ENCODE measurements at places on chromosomes 3 and 15.

DNA sequence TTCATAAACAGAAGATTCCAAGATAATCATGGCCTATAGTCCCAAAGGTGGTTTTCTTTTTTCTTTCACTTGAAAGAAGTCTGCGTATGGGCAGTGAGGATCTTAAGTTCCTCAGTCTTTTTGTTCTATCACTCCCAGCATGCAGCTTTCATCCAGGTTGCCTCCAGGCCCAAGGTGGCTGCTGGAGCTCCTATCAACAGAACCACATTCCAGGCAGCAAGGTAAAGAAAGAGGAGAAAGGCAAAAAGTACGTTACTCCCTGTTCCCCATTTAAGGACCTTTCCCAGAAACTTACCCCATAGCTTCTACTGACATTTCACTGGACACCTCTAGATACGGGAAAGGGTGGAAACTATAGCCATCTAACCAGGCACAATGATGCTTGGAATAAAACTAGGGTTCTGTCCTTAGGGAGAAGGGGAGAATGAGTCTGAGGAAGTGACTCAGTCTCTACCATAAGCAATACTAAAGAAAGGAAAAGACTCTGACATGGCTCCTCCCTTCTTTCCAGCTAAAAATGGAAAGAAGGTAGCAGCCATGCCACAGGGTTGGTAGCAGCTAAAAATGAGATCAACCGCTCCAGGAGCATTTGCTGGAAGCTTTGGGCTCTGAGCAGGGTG is 313.9 kb upstream of the NR2E3 start:
- no peak for DNase-seq

DNA sequence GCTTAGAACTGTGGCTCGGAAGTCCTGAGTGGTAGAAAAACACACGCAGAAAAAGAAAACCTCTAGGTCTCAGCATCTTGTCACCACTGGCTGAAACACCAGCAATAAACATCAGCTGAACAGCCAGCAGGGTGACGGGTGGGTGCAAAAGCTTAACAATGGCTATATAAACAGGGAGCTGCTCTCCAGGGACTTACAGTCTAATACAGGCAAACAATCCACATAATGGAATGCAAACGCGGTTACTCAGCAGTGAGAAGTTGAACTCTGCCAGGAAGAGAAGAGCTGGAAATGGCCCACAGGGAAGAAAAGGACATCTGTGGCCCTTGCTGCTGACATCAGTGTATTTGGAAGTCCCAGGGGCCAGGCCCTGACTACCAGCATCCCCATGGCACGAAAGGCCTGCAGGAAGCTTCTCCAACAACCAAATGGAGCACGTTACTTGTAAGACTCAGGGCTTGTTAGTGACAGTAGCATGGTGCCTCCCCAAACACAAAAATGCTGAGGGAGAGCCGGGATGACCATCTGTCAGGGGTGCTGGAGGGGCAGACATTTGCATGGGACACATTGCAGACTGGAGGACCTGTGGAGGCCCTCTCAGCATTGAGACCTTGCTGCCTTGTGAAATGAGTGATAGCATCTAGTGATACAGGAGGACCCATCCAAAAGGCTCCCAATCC is 3.0 kb downstream of the HEG1 start:
- no peak for DNase-seq

DNA sequence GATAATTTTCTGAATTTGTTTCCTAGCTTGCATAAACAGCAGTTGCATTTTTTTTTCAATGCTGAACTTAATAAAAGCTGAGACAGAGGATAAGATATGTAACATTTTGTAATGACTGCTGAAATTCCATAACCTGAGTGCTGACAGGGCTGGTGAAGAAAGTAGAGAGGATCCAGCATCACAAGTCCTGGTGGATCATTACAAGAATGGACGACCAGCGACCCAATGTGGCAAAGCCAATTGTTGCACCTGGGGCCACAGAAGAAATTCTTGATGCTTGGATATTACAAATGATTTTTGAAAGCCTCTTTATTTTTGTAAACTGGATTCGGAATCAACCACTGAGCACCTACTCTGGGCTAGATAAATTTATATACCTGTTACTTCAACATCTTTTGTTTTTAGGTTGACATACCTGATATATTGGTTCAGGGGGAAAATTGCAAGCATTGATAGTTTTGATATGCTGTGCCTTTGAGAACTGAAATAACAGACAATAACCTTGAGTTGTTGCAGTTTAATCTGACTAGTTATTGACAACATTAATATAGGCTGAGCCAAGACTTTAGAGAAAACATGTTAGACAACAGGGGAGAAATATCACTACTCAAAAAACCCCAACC is 3.9 kb upstream of the ACTL6A start:
- peak; percentile 37 for DNase-seq

GRCh38 chr3:186093271-186093900 is 15.5 kb downstream of the ETV5 start:
- DNase-seq: no peak

- no peak for DNase-seq
These were observed 18.6 kb downstream of the CCR9 start for GRCh38 chr3:45904931-45905330.

- no peak for DNase-seq
These were observed 1.4 kb upstream of the FOXB1 start for GRCh38 chr15:60002528-60003218.

DNA sequence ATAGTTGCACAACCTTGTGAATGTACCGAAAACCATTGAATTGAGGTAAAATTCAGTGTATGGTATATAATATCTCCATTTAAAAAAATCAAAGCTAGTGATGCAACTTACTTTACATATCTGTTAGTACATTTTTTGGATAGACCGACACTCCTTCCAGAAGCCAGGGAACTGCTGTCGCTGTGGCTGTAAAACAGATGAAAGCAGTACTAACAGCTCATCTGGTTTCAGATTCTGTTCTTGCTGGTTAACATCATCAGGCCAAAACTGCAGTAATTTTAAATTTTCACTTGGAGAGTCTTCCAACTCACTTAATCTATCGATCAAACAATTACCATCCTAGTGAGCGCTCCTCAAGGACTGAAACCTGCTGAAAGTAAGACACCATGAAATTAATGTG is 145.1 kb downstream of the LRRC28 start:
- DNase-seq: no peak

- DNase-seq: no peak
These were observed 108.9 kb downstream of the ATG7 start for GRCh38 chr3:11381141-11381540.

GRCh38 chr3:53196575-53197407 is 35.8 kb downstream of the PRKCD start:
- DNase-seq: peak; percentile 20

GRCh38 chr3:72185549-72186399 is 400.8 kb upstream of the PROK2 start:
- no peak for DNase-seq

GRCh38 chr3:98602078-98602678 is 8.8 kb upstream of the CPOX start:
- no peak for DNase-seq

DNA sequence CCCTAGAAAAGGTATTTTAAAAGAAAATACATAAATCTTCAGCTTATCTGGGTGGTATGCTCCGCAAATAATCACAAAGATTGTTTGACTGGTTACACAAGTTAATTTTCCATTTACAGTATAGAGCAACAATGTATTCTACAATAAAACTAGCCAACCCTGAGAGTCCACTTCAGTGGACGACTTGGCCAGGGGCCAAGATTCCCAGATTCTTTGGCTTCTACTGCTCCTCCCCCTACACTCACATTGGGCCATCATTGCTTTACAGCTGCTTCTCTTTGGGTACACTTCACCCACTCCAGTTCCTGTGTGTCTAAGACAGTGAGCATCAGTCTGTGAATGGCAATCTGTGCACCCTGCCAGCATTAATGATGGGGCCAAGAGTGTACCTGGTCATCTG is 17.2 kb upstream of the PRICKLE2 start:
- no peak for DNase-seq

DNA sequence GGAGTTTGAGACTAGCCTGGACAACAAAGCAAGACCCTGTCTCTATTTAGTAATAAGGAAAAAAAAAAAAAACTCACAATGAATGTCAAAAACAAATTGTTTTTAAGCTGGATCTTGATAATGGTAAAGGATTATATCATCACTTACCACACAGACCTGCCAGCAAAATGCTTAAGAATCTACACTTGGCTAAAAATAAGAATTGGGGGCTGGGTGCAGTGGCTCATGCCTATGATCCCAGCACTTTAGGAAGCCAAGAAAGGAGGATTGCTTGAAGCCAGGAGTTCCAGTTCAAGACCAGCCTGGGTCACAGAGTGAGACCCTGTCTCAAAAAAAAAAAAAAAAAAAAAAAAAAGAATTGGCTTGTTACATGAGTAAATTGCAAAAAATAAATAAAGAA is 31.0 kb downstream of the ACAP2 start:
- DNase-seq: no peak

GRCh38 chr3:70647094-70647493 is 334.7 kb upstream of the MDFIC2 start:
- DNase-seq: no peak

GRCh38 chr15:72800833-72801481 is 17.4 kb upstream of the ADPGK start:
- no peak for DNase-seq

DNA sequence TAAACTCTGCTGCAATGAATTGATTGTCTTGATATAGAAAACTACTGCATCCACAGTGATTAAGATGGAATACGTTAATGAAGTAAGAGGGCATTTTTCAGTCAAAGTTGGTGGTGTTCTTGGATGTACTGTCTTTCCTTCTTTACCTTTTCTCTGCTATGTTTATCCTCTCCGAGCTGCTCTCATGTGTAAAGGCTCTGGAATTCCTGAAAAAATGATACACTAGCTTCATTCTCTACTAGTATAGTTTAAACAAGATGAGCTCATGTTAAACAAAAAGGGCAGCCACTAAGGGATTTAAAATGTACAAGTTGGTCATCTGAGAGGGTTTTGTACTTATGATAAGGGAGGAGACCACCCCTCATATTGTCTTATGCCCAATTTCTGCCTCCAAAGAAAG is 504.6 kb upstream of the NECTIN3 start:
- no peak for DNase-seq

- no peak for DNase-seq
These were observed 413.6 kb downstream of the ROBO1 start for GRCh38 chr3:79354179-79354688.

GRCh38 chr15:58065445-58066041 is at the start of gene ALDH1A2:
Gene ALDH1A2 (minus strand): TSS chr15:58065711. CDS start chr15:58065650, 61 bp downstream.
- no peak for DNase-seq

DNA sequence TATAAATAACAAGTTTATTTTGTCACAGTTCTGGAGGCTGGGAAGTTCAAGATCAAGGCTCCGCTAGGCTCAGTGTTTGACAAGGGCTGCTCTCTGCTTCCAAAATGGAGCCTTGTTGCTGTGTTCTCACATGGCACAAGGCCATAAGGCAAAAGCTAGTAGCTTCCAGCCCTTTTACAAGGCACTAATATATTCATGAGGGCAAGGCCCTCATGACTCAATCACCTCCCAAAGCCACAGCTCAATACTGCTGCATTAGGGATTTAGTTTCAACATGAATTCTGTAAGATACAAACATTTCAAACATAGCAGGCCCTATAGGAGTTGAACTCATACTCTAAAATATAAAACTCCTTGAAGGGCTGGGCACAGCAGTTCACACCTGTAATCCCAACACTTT is 30.2 kb downstream of the ZBTB11 start:
- DNase-seq: no peak

GRCh38 chr15:101702077-101702476 is 22.2 kb downstream of the TARS3 start:
- DNase-seq: no peak

- DNase-seq: no peak
These were observed 7.1 kb upstream of the CPOX start for GRCh38 chr3:98600412-98601095.

GRCh38 chr3:73624821-73625665 is at the start of gene PDZRN3:
Gene PDZRN3 (minus strand): TSS chr3:73624941.
- no peak for DNase-seq

DNA sequence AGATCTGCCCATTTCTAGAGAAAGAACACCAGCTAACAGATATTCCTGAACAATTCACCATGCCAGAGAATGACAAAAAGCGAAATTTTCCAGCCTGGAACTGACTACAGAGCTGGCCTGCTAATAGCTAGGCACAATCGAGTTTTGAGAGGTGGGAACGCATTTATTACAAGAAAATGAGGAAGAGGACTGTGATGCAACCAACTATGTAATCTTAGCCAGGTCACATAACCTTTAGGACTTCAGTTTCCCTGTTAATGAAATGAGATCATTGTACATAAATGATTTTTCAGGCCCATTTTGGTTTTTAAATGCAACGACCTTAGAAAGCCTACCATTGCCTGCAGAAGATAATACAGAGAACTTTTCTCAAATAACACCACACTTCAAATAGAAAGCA is 72.1 kb upstream of the SETMAR start:
- DNase-seq: no peak

DNA sequence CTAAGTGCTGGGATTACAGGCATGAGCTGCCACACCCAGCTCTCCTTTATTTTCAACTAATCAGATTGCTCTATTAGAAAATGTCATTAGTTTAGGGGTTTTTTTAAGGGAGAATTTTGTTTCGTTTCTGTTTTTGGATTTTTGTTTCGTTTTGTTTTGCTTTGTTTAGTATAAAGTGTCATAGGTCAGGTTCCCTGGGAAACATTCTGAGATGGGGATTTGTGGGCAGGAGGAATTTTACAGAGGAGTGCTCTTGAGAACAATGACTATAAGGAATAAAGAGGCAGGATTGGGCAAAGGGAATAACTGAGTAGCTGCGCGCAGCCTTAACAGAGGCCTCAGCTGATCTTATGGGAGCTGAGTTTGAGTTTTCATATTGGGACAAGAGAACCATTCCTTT is 86.8 kb upstream of the NR2F2 start:
- DNase-seq: no peak

GRCh38 chr15:48856942-48857341 is 21.0 kb upstream of the EID1 start:
- no peak for DNase-seq

DNA sequence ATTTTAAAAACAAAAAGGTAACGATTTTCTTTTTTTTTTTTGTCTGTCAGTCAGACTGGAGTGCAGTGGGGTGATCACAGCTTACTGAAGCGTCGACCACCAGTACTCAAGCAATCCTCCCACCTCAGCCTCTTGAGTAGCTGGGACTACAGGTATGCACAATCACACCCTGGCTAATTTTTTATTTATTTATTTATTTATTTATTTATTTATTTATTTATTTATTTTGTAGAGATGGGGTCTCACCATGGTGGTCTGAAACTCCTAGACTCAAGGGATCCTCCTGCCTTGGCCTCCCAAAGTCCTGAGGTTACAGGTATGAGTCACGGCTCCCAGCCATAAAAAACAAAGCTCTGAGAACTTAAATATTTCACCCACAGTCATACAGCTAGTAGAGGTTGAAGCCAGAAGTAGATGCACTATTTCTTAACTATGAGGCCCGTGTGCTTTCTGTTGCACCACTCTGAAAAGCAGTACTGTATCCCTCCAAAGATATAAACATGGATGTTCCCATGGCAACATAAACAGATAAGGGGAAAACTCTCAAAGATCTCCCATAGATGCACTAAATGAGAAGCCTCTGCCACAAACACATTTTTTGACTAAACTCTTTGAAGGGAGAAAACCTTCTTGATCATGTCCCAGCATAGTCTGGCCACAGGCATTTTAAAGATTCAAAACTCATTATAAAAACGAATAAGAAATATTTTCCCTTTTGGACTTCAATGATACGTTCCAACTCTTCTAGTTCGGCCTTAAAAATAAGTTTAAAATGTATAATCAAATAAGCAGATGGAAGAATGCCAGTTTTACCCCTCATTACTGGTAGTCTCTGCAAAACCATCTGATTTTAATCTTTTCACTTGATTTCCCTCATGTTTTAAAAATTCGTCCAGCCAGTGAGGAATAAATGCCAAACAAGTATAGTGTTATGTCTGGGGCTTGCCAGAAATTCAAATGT is 162.3 kb upstream of the ARHGEF26 start:
- DNase-seq: no peak

- DNase-seq: no peak
These were observed 170.5 kb downstream of the VPS13C start for GRCh38 chr15:61889706-61890105.

Data from activated CD4-positive, alpha-beta T cell treated with anti-CD3 and anti-CD28 coated beads, Interleukin-2, amount 50 U/mL, for 1 hour (primary cell).